Endothelial cell of umbilical vein (primary cell): ENCODE measurements at places on chromosomes 5 and 9. TPM values are rescaled to one million over a fixed set of nuclear protein-coding genes. Genes with fewer than 3 reads are reported as not detected.

The PCDHGA5 gene
- 0.78 and 0.93 TPM in 2 replicates for total RNA-seq

GRCh38 chr5:108398964-108399363 lies 17.1 kb upstream of the FBXL17 start:
- DNase-seq: no peak

The IFNA7 gene
- not detected in 2 replicates for total RNA-seq

GRCh38 chr5:138700581-138701362 lies 52.5 kb upstream of the CTNNA1 start:
- no peak for DNase-seq

- DNase-seq: no peak
Observed at GRCh38 chr9:133225171-133226011, 16.3 kb upstream of the OBP2B start.

DNA sequence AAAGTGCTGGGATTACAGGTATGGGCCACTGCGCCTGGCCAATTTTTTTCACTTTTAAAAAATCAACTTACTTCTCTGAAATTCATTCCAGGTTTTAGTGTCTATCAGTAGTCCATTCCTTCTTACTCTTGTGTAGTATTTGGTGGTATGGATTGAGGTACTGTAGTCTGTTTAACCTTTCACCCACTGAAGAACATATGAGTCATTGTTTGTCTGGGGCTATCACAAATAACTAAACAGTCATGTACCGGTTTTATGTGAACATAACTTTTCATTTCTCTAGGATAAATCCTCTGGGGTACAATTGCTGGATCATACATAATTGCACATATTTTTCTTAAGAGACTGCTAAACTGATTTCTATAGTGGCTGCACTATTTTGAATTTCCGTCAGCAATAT lies 1188.0 kb upstream of the CDH9 start:
- DNase-seq: no peak

The CEL gene
- 1.1 and 1.9 TPM in 2 replicates for total RNA-seq

The TRIM41 gene
- 17.3 and 19.9 TPM in 2 replicates for total RNA-seq

DNA sequence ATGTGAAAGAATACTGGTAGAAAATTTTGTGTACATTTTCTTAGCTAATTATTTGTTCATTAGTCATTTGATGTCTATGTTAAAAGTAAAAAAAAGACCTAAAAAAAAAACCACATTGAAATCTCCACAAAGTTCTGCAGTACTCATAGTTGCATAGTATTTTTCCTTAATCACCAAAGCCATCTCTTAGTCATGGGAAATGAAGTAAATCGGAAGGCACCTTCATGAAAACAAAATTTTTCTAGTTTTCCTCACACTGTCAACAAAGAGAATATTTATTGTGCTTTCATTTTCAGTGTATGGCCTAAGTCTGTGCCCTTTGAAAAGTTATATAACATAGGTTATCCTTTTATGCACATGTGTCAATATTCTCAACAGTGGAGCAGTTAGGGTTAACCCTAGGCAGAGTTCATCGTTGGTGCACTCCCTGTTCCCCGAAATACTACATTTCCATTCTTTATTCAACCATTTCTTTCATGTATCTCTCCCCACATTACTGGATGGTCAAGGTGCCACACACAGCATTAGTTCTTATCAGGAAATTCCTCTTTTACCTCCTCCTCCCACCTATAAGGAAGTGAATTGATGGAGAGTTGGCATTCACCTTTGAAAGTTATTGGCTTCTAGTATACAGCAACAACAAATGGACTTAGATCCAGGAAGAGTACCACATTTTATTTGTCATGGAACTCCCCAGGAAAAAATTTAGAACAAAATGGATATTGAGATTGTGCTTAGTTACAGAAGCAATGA lies 93.1 kb downstream of the NUDT12 start:
- DNase-seq: peak; percentile 53

The MCC gene
- total RNA-seq: 23.0 and 27.5 TPM in 2 replicates

DNA sequence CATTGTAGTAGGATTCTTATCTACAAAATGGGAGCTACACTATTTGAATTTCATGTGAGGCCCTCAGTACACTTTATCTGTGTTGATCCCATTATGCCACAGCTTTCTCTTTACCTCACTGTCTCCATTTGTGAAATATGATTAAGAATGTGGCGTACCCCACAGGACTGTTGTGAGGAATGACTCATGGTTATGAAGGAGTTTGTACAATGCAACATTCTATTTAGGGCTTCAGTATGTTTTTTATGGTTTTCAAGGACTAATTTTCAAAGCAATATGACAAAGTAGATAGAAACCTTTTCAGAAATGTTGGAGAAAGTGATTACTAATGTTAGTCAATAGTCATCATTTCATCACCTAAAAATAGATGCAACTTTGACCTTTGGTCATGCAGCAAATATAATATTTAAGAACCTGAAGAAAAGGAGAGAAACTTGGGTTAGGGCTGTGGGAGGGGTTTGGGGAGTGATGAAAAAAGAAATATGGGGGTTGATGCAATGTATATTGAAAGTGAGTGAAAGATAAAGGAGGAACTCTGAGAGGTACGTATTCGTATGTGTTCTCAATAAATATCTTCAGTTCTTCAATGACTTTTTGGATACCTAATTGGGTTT lies 53.7 kb upstream of the PIP5K1B start:
- no peak for DNase-seq

The POU5F2 gene
- total RNA-seq: 1.2 TPM in 2 replicates

DNA sequence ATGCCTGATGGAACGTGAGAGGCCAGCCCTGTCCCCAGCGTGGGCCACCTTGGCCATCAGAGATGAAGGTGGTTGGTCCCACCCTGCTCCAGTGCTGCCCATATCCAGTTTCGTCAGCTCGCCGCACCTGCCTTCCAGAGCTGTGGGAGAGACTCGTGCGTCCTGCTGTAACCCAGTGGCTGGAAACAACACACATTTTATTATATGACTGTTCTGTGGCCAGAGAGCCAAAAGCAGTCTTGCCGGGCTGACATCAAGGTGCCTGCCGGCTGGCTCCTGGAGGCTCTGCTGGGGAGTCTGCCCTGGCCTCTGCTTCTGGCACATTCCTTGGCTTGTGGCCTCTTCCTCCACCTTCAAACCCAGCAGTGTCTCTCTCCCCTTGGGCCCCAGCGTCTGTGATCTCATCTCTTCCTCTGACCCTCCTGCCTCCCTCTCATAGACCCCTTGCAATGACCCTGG lies 94.7 kb downstream of the RXRA start:
- no peak for DNase-seq

GRCh38 chr9:116230051-116230632 lies 76.6 kb downstream of the PAPPA start:
- DNase-seq: no peak

DNA sequence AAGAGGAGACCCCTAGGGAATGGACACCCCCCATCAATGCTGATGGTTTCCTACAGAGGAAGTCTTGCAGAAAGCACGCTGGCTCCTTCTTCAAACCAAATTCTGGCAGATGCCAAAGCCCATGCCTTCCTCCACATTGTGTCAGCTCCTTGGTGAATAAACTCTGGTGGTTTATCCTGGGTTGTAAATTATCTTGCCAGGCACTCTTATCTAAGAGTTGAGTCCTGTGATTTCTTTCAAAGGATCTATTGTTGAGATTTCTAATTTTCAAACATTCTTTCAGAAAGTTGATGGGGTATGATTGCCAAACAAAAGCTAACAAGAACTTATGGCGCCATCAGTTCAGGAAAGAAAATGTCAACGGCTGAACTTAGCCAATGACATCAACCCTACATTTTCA lies 160.4 kb downstream of the NSG2 start:
- no peak for DNase-seq

GRCh38 chr9:83934569-83935275 lies 13.5 kb upstream of the KIF27 start:
- DNase-seq: no peak

The SVEP1 gene
- 0.12 and 0.29 TPM in 2 replicates for total RNA-seq

- DNase-seq: no peak
Observed at GRCh38 chr5:78355561-78355960, 4.9 kb upstream of the SCAMP1 start.

DNA sequence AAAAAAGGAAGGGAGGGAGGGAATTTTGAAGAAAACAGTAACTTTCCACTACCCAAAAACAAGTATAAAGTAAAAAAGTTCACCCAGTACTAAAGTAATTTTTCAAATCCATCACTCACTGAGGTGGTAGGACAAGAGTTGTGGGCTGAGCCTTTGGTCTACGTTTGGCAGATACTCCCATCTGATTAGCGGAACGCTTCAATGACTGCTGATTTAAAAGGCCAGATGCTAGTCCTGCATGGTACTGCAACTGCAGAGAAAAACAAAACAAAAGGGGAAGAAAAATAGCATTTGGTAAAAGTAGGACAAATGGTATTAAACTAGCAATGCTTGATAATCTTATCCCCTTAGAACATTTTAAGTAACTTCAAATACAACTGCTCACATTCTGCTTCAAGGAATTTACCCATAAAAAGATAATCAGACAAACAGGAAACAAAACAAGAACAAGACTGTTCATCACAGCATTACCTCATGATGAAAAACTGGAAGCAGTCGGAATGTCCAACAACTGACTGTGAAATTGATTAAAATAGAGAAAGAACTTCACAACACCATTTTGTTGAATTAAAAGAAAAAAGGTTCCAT lies 65.4 kb downstream of the MED27 start:
- no peak for DNase-seq

GRCh38 chr5:83914199-83914598 lies 193.5 kb upstream of the HAPLN1 start:
- peak; percentile 59 for DNase-seq

DNA sequence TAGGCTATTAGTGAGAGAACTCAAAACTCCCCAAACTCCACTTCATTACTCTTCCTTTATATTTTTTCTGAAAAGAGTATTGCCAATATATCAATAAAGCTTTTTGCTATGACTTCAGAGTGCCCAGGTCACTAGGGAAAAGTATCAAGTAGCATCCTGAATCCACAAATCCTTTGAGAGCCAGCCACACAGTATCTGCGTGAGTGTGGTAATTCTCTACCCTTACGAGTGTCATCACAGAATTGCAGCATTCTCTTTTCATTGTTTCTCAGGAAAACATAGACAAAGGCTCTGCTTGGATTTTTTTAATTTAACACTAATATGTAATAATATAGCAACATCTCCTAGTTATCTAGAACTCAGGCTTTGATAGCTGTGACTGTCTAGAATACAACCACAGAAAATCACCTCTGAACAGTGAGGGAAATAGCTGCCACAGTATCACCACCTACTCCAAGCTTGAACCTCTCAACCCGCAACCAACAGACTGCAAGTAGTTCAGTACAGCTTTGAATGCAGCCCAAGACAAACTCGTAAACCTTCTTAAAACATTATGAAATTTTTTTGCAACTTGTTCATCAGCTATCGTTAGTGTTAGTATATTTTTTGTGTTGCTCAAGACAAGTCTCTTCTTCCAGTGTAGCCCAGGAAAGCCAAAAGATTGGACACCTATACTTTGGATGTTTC lies 79.3 kb upstream of the CCDC152 start:
- no peak for DNase-seq

The PCDHGA3 gene
- 1.1 and 1.2 TPM in 2 replicates for total RNA-seq

DNA sequence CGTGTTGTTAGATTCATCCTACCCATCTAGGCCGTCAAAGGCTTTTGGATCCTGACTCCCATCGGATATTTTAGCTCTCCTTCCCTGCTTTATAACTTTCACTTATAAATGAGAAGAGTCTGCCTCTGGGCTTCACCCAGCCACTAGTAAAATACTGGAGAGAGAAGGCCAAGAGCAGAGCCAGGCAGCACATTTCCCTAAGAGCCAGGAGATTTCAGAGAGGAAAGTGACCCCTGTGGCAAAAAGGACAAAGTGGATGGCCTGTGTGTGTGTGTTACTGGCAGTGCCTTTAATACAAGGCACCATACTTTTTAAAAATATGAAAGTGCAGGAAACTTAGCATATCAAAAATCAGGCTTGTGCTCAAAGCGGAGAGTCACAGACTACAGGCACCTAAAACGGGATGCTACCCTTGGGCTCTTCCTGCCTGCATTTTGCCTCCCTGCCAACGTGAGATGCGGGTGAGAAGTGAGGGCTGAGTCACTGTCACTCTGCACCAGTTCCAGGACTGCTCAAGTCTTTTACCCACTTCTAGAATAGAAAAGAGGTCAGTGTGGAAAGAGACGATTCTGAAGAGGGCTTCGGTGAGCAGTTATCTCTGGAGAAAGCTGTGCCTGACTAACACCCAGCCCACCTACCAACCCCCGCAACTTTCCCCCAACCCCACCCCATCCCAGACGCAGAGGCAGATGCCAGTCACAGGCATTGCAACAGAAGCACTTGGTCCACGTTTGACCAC lies 15.9 kb downstream of the NFIL3 start:
- DNase-seq: no peak

The STPG3 gene
- total RNA-seq: not detected in 2 replicates

DNA sequence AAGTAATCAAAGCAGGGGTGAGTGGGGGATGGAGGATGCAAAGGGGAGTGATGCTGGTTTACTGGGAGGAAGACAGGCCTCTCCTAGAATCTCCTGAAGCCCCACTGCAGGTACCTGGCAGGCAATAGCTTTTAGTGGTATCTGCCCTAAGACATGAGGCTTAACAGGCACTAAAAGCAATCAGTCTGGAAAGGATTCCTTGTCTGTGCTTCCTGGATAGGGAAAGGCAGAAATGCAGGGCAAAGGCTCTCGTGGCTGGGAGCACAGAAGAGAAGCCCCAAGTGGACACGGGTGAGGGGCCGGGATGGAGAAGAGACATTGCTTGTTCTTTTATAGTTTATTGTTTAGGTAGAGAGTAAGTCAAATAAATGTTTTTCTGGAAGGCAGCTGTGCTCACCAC lies 40.1 kb downstream of the CCNJL start:
- no peak for DNase-seq

The KCNV2 gene
- total RNA-seq: not detected in 2 replicates

The PCDHA9 gene
- not detected in 2 replicates for total RNA-seq

- DNase-seq: no peak
Observed at GRCh38 chr9:35856882-35857281, 13.3 kb downstream of the OR13J1 start.

The CCNJL gene
- 17.4 and 20.0 TPM in 2 replicates for total RNA-seq

The NME5 gene
- total RNA-seq: 1.4 and 1.5 TPM in 2 replicates

The CETN3 gene
- 15.5 and 17.3 TPM in 2 replicates for total RNA-seq
